ENCODE measurements at places on chromosomes 2 and 18. TPM values are rescaled to one million over a fixed set of nuclear protein-coding genes. Genes with fewer than 3 reads are reported as not detected.

DNA sequence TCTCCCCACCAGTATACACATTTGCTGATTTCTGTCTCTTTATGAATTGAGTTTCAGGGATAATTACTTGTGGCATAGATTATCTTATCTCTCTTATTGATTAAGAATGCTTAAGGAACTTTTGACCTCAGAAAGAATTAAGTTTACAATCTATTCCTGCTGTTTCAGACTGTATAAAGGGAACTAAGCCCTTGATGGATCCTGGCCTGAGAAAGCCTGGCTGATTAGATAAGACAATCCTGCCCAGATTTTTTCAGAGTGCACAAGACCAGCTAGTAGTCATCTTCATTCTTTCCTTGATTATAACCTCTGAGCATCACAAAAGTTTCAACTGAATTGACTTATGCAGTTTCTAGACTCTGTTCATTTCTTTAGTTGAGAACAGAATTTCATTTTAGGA lies 22.7 kb upstream of the TFPI start:
- peak; percentile 25 for DNase-seq

The ATP6V1C2 gene
- 0.03 TPM for polyA plus RNA-seq

DNA sequence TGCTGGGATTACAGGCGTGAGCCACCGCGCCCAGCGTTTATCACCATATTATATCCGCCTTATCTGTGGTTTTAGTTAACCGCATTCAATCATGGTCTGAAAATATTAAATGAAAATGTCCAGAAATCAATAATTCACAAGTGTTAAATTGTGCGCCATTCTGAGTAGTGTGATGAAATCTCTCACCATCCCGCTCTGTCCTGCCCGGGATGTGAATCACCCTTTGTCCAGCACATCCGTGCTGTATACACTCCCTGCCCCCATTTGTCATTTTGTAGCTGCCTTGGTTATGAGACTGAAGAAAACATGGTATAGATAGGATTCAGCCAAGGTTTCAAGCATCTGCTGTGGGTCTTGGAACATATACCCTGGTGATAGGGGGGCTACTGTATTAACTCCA lies 70.7 kb downstream of the TIMM21 start:
- no peak for DNase-seq

DNA sequence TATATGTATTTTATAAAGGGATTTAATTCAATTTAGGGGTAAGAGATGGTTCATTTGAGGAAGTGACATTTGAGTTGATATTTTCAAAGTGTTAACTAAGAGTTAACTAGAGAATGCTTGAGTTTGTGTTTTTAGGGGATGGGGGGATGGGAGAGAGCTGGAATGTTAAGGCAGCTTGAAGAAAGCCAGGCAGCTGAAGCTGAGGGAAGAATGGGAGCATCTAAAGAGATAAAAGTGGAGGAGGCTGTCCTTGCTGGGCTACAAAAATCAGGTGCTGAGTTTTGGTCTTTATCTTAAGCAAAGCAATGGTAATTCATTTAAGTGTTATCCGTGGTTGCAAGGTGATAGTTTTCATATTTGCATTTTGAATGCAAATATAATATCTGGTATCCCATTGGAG lies 9.2 kb downstream of the CHST9 start:
- no peak for DNase-seq

The CFAP221 gene
- polyA plus RNA-seq: 0.07 TPM

All from fibroblast of lung (primary cell).